ENCODE measurements at places on chromosomes 12 and 14.

- no peak for DNase-seq
These were observed 17.3 kb downstream of the SLC25A47 start for GRCh38 chr14:100340423-100340813.

- DNase-seq, result no peak
These were observed 141.8 kb upstream of the G2E3 start for GRCh38 chr14:30417121-30417520.

GRCh38 chr14:93231129-93231979 is 24.3 kb downstream of the UBR7 start:
- DNase-seq, result peak; percentile 6

DNA sequence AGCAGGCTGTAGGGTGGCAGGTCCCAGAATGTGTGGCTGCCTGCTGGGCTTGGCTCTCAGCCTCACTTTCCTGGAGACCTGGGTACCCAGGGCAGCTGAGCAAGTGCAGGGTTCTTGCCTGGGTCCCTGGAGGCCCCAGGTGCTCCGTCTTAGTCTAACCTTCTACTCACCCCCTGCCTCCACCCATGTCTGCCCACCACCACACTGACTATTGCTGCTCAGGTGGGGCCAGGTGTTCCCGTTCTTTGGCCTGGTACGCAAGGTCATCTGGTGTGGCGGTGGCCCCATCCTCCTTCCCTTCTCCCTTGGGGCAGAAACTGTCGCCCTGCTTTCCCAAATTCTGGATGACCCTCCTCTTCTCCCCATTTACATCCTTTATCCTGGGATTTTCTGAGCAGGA is 319.9 kb downstream of the TMEM121 start:
- DNase-seq, result no peak

DNA sequence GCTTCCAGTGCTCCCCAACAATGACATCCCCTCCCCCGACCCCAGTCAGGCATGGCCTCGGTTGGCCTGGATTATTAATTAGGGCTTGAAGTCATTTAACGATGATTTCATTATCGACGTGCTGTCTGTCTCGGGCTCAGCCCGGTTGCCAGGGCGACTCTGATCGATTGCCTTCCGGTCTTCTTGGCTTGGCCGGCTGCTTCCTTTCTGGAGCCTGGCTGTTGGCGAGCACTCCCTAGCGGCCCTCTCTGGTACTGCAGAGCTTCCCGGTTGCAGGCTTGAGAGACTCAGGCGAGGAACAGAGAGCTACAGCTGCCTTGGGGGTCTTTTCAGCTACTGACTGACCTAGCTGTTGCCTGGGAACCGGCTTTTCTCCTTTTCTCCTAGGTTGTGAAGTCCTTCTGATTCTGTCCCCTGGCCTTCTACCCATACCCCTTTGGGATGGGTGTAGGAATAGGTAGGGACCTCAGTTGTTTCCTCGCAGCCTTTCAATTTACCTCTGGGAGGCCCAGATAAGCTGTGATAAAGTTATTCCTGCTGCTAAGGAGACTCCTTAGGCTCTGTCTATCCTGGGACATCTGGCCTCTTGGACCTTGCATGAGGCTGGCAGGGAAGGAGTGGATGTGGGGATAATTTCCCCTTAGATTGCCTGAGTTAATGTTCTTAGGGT is 5.5 kb upstream of the CISTR start:
- DNase-seq, result peak; percentile 90

DNA sequence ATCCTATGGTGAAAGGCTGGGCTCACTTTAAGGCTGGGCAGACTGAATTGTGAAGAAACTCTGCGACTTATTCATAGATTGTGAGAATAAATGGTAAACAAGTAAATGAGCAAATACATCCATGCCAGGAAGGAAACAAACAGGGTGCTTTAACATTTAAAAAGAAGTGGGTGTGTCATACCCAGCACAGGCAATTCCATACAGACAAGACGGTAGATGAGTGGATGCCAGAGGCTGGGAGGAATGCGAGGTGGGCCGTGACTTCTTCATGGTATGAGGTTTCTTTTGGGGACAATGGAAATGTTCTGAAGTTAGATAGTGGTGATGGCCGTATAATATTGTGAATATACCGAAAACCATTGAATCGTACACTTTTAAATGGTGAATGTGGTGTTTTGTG is 49.8 kb upstream of the CDKN3 start:
- DNase-seq, result no peak

DNA sequence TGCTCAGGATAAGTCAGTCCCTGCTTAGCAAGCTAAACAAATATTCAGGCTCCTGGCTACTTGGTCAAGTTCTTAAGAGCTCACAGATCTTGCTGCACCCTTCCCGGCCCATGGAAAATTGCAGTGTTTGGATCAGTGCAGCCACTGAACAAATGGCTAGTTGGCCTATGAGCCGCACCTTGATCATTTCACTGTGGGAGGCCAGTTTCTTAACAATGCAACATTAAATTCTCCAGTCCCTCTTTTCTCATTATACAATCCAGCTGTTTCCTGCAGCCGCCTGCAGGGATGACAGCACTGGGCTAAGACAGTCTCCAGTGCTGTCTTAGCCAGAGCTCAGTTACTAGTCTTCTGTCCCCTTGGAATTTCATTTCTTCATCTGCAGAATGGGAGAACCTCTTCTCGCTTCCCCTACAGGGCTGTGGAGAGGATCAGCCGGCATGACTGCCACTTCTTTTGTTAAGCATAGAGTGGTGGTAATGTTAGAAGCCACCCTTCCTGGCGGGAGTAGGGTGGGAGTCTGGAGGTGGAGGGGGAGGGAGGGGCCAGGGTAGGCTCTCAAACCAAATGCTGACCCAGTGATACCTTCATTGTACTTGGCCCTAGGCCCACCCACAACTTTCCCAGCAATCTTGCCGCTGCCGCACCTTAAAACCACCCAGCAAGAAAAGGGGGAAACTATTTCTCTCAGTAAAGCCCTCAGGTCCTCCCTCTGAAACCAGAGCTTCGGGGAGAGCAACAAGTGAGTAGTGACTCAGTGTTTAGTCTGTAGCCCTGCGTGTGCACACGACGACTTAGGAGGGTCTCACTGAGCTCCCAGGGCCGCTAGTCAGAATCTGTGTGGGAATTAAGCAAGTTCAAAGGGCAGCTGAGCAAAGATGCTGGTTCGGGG is 145.7 kb downstream of the NUAK1 start:
- DNase-seq, result no peak

- DNase-seq, result peak; percentile 3
These were observed 219.3 kb upstream of the NOS1 start for GRCh38 chr12:117580718-117581062.

GRCh38 chr12:17528394-17528793 is 561.6 kb downstream of the RERGL start:
- DNase-seq, result no peak

DNA sequence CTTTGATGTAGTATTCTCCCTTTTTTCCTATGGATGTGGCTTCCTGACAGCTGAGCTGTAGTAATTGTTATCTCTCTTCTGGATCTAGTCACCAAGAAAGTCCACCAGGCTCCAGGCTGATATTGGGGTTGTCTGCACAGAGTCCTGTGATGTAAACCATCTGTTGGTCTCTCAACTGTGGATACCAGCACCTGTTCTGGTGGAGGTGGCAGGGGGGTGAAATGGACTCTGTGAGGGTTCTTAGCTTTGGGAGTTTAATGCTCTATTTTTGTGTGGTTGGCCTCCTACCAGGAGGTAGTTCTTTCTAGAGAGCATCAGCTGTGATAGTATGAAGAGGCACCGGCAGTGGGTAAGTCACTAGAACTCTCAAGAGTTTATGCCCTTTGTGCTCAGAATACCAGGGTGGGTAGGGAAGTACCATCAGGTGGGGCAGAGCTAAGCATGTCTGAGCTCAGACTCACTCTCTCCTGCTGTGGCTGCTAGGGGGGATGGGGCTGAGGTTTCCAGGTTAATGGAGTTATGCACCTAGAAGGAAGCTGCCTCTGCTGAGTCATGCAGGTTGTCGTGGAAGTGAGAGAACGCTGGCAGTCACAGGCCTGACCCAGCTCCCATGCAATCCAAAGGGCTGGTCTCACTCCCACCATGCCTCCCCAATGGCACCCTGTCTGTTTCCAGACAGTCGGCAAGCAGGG is 3.0 kb upstream of the TAS2R14 start:
- no peak for DNase-seq

DNA sequence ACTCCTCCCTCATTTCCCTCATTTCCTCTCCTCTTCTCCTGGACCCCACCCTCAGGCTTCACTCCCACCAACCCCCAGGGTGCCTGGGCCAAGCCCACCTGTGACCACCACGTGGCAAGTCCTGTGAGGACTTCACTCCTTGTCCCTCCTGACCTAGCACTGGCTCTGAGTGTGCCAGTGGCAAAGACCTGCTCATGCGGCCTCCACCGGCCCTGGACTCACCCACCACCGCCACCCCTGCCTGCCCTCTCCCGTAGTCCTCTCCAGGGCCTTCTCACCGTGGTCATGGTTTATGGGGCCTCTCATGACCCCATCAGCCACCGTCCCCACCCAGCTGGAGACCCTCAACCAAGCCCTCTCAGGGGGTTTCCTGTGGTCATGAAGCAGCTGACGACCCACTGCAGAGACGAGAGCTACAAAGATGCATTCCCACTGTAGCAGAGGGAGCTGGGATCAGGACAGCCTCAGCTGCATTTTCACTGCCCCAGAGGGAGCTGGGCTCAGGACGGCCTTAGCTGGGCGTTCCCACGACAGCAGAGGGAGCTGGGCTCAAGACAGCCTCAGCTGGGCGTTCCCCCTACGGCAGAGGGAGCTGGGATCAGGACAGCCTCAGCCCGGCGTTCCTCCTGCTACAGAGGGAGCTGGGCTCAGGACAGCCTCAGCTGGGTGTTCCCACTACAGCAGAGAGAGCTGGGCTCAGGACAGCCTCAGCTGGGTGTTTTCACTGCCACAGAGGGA is 3.2 kb upstream of the C14orf180 start:
- no peak for DNase-seq

GRCh38 chr12:120126635-120127005 is 10.1 kb upstream of the RAB35 start:
- peak; percentile 33 for DNase-seq

GRCh38 chr12:88413646-88414045 is 166.6 kb downstream of the KITLG start:
- DNase-seq, result no peak

All from activated CD4-positive, alpha-beta T cell treated with anti-CD3 and anti-CD28 coated beads, Interleukin-2, Interleukin-6, amounts not matched to agents 100 ng/mL and 50 ng/mL, durations not matched to agents 16 hours and 8 hours (primary cell).